Osteocyte (in vitro differentiated cells): ENCODE measurements at places on chromosomes 3 and 15.

- DNase-seq, result no peak
- H3K27me3 ChIP-seq, result peaks cover 31% of the 10 kb centered on the region
- H3K4me1 ChIP-seq, result peaks cover 8% of the 10 kb centered on the region
- H3K36me3 ChIP-seq, result no peaks in the 10 kb centered on the region
- no peak overlapping the region for H3K27ac ChIP-seq
Observed at GRCh38 chr3:55726501-55726775, 239.3 kb upstream of the WNT5A start.

DNA sequence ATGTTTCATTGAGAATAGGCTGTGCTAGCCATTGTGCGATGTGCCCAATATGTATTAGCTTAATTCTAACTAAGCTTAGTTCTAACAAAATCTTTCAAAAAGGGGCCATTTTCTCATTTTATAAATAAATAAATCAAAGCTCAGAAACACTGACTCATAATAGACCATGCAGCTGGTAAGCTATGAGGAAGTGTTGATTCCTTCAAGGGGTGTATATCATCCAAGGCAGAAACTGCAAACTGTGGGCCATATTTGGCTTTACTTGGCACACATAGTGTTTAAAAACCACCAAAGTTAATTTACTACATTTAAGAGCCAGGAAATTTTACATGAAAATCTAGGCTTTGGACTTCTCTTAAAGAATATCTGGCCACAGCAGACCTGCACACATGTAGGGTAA, 136.5 kb downstream of the ZNF621 start:
- H3K27me3 ChIP-seq, result peaks cover 6% of the 10 kb centered on the region
- no peaks in the 10 kb centered on the region for H3K36me3 ChIP-seq
- no peak overlapping the region for H3K27ac ChIP-seq
- no peaks in the 10 kb centered on the region for H3K4me1 ChIP-seq

DNA sequence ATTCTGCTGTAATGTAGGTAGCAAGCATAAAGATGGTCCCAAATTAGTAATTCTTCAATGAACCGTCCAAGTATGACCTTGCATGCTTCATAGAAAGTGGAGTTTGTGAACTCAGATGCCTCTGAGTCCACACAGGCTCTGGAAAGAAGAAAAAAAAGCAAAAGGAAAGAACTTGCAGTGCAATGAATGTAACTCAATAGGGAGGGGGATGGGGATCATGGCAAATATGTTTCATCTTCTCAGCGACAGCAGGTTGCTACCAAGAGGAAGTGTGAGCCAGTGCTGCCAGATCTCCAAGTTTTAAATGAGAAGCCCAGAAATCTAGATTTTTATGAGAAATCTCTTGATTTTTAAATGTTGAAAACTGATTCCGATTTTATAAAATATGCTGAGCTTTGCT, 50.3 kb downstream of the IL20RB start:
- DNase-seq, result no peak
- no peaks in the 10 kb centered on the region for H3K36me3 ChIP-seq
- no peak overlapping the region for H3K27ac ChIP-seq
- H3K4me1 ChIP-seq, result peaks cover 12% of the 10 kb centered on the region
- H3K4me3 ChIP-seq, result no peak overlapping the region

- H3K36me3 ChIP-seq, result no peaks in the 10 kb centered on the region
- H3K27me3 ChIP-seq, result peaks cover 4% of the 10 kb centered on the region
- H3K4me1 ChIP-seq, result no peaks in the 10 kb centered on the region
- no peak for DNase-seq
Observed at GRCh38 chr3:67011414-67012131, 13.5 kb downstream of the KBTBD8 start.

DNA sequence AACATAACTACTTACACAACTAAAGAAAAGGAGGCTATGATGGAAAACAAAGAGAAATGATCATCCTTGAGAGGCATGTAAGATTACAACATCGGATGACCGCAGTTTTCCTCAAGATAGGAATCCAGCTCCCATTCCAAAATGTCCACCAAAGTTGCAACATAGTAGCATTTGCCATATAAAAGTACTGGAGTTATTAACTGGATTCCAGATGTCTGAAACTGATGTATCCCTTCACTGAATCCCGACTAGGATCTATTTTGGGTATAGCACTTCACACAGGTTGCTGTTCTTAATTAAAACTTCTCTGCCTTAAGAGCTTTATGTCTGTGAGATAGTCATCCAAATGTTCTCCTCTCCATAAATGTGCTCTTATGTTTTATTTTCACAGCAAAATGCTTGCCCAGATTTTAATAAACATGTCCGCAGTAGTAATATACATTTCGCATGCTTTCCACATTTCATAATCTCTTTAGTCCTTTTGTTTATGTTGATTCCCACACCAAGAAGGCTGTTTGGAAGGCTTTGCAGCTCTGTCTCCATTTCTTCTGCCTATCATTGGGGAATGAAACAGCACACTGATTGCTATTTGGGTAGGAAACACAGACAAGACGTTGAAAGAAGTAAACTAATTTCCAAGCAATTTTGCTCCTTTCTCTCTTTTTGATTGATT, 716.5 kb upstream of the CFAP20DC start:
- no peak overlapping the region for H3K27ac ChIP-seq
- H3K27me3 ChIP-seq, result no peaks in the 10 kb centered on the region
- H3K4me3 ChIP-seq, result no peak overlapping the region
- H3K36me3 ChIP-seq, result no peaks in the 10 kb centered on the region

DNA sequence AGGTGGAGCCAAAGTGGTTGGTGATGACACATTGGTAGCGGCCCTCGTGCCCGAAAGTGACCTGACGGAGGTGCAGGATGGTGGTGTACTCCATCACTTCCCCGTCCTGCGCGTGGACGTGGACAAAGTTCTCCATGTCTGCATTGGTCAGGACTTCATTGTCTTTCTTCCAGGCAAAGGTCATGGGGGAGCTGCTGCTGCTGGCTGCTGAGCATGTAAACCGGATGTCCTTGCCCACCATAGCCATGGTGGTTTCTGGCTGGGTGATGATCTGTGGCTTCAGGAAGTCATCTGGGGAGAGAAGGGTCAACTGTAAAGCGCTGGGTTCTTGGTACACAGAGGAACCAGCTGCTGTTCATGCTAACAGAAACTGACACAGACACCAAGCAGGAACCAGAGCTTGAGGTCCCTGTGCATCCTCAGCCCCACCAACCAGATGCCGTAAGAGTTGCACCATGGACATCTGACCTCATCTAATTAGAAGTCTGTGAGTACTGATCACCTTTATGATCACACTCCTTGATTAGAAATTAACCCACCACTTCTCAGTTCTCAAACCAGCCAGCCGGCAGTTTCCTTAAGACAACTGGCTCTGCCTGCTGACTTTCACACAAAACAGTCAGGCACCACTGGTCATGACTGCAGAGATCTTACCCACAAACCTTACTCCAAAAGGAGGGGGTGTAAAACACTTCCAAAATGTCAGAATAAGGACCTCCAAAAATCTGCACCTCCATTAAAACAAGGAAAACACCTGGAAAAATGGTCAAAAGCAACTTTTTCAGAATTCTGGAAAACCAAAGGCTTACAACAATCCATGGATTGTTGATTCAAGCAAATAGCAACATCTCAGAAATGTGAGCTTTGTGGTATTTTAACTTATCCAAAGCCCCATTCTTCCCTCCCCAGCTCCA, 114.6 kb downstream of the LRIG1 start:
- no peak overlapping the region for H3K4me3 ChIP-seq
- H3K36me3 ChIP-seq, result peaks cover 73% of the 10 kb centered on the region
- H3K4me1 ChIP-seq, result peaks cover 20% of the 10 kb centered on the region
- no peaks in the 10 kb centered on the region for H3K27me3 ChIP-seq

GRCh38 chr3:195019335-195019734, 251.6 kb downstream of the XXYLT1 start:
- DNase-seq, result no peak
- no peaks in the 10 kb centered on the region for H3K36me3 ChIP-seq
- no peak overlapping the region for H3K4me3 ChIP-seq
- H3K27ac ChIP-seq, result no peak overlapping the region
- H3K4me1 ChIP-seq, result no peaks in the 10 kb centered on the region

GRCh38 chr15:73822998-73823397, 50.4 kb upstream of the TBC1D21 start:
- no peak overlapping the region for H3K4me3 ChIP-seq
- H3K27me3 ChIP-seq, result peaks cover 29% of the 10 kb centered on the region
- no peak for DNase-seq
- no peaks in the 10 kb centered on the region for H3K4me1 ChIP-seq

DNA sequence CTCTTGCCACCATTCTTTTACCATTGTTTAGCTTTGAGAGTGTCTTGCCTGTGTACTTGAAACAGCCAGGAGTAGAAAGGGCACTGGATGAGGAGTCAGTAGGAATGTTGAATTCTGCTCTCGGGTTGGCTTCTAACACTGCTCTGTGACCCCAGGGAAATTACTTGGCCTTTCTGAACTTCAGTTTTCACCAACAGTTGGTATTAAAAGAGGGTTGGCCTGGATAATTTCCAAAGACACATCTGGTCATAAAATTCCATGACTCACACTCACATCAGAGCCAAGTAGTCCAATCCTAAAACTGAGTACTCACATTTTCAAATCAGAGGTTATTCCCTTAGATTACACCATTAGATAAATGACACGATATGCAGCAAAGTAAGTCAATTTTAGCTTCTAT, 141.6 kb downstream of the ECT2 start:
- H3K36me3 ChIP-seq, result no peaks in the 10 kb centered on the region
- H3K4me1 ChIP-seq, result no peaks in the 10 kb centered on the region
- peaks cover 12% of the 10 kb centered on the region for H3K27me3 ChIP-seq
- no peak overlapping the region for H3K4me3 ChIP-seq
